ENCODE measurements at places on chromosomes 2 and 18. TPM values are rescaled to one million over a fixed set of nuclear protein-coding genes. Genes with fewer than 3 reads are reported as not detected.

The CNOT9 gene
- 59.9 TPM for total RNA-seq

The CCDC74A gene
- not detected for total RNA-seq

The C2orf78 gene
- total RNA-seq = not detected

The RGPD4 gene
- not detected for total RNA-seq

DNA sequence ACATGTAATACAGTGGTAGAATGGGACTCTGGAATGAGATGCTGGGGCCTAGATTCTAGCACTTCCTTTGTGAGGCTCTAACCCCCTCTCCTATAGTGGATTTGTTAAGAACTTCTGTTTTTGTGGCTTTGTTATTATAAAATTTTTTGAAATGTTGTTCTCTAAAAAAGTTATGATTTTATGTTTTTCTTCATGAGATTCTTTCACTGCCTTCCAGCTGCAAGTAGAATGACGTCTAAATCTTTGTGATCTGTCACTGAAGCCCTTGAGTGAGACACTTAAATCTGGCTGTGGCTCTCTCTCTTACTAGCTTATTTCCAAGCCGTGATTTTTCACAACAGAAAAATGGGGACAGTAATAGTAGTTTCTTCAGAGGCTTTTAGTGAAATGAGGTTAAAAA, 1.6 kb downstream of the CASP8 start:
- no peak overlapping the region for H3K27ac ChIP-seq
- peaks cover 8% of the 10 kb centered on the region for H3K4me1 ChIP-seq
- H3K4me3 ChIP-seq = no peak overlapping the region
- no peaks in the 10 kb centered on the region for H3K36me3 ChIP-seq
- no peaks in the 10 kb centered on the region for H3K27me3 ChIP-seq

- H3K27me3 ChIP-seq = no peaks in the 10 kb centered on the region
- DNase-seq = no peak
- H3K27ac ChIP-seq = no peak overlapping the region
These were observed 360.1 kb downstream of the LPIN1 start for GRCh38 chr2:12106440-12107080.

GRCh38 chr2:133847591-133847990, 279.3 kb upstream of the NCKAP5 start:
- H3K4me3 ChIP-seq = no peak overlapping the region
- DNase-seq = no peak
- H3K36me3 ChIP-seq = no peaks in the 10 kb centered on the region
- H3K27ac ChIP-seq = no peak overlapping the region

- DNase-seq = no peak
- no peaks in the 10 kb centered on the region for H3K36me3 ChIP-seq
- H3K4me3 ChIP-seq = no peak overlapping the region
- H3K27ac ChIP-seq = no peak overlapping the region
- H3K4me1 ChIP-seq = no peaks in the 10 kb centered on the region
These were observed 350.5 kb downstream of the LPIN1 start for GRCh38 chr2:12096788-12097449.

DNA sequence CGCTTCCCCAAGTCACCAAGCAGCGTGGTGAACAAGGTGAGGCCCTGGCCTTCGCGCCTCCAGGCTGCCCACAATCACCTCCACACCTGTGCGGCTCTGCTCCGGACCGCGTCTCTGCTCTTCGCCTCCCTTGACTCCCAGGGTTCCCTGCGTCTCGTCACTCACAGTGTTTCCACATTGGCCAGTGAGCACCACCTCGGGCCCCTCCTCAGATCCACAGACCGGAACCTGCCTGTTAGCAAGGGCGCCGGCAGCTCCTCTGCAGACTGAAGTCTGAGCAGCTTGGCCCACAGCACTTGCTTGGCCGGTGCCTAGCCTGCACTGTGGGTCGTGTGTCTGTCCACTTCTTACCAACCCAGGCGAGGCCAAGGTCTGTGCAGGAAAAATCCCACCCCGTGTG, 155.3 kb upstream of the ALKAL2 start:
- H3K27me3 ChIP-seq = no peaks in the 10 kb centered on the region
- no peak overlapping the region for H3K4me3 ChIP-seq
- H3K4me1 ChIP-seq = no peaks in the 10 kb centered on the region
- H3K36me3 ChIP-seq = no peaks in the 10 kb centered on the region

DNA sequence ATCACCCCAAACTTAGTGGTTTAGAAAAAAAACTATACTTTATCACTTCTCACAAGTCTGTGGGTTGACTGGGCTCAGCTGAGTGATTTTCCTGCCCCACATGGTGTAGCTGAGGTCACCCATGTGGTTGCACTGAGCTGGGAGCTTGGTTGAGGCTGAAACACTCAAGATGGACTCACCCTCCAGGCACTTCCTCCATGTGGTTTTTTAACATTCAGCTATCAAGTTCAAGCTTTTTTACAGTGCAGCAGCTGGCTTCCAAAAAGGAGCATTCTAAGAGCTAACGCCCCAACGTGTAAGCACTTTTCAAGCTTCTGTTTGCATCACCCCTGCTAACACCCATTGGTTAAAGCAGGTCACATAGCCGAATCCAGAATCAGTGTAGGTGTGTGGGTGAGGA, 105.9 kb upstream of the CREB1 start:
- H3K4me3 ChIP-seq = no peak overlapping the region
- no peak overlapping the region for H3K27ac ChIP-seq
- no peak for DNase-seq
- H3K27me3 ChIP-seq = no peaks in the 10 kb centered on the region
- H3K36me3 ChIP-seq = no peaks in the 10 kb centered on the region
- H3K4me1 ChIP-seq = no peaks in the 10 kb centered on the region
